ENCODE measurements at places on chromosomes 5 and 9. TPM values are rescaled to one million over a fixed set of nuclear protein-coding genes. Genes with fewer than 3 reads are reported as not detected.

The PCDHGA1 gene
- 0.10 TPM for total RNA-seq

- no peak for DNase-seq
These were observed 1785.9 kb upstream of the WWC1 start for GRCh38 chr5:166505544-166505943.

GRCh38 chr9:119117409-119117808 is 251.8 kb downstream of the BRINP1 start:
- DNase-seq: no peak

DNA sequence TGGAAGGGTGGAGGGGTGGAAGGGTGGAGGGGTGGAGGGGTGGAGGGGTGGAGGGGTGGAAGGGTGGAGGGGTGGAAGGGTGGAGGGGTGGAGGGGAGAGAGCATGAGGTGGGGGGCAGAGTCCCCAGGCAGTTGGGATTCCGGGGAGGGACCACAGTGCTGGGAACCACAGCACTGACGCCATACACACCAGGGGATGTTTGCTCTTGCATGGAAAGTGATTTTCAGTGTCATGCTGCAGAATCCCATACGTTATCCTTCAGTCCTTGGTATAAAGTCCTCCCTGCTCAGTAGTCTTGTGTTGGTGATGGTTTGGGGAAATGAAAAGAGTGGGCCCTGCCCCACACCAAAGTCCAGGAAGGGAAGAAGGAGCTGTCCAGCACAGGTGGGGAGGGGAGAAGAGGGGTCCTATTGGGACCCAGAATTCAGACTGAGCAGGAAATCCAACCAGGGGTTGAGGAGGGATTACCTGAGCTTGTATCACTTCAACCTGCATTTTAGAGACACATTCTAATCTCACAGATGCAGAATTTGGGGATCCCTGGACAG is 5.5 kb upstream of the FIBCD1 start:
- DNase-seq: no peak

The PCDHB7 gene
- total RNA-seq: 0.25 TPM

The JAKMIP2 gene
- 0.40 TPM for total RNA-seq

DNA sequence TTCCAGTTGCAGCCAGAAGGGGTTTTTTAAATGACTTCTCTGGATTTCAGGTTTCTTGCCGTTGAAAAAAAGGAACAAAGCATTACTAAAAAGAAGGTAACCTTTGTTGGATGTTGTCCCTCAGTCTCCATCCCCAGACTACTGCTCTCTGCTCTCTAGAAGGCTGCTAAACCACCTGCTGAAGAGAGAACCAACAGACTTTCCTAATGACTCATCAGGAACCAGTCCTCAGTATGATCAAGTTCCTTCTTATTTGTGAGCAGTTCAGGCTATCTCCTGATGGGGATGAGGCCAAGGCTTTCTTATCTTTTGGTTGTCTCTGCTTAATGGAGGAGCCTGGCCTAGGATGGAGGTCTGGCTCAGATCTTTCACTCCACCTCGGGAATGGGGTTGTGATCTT is 4.1 kb downstream of the KIF4B start:
- DNase-seq: no peak

- DNase-seq: no peak
These were observed 779 bp downstream of the PKN3 start for GRCh38 chr9:128702949-128703615.

The LCNL1 gene
- not detected for total RNA-seq

All from left lobe of liver (tissue), 2 donors.